ENCODE measurements at places on chromosomes 5 and 9.

DNA sequence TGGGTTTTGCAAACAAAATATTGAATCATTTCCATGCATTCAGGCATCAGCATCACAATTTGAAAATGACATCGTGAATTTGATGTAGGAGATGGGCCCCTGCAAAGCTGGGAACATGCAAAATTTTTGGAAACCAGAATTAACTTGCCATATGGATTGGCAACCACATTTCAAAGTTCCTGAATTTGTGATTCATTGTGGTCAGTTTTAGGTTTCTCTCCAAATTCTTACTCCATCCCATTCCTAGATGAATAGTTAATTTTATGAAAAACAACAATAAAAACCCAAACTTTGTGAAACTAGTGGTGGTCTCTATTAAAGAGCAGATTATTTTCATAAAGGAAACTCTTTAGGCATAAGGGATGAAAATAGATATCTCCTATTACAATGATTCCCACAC lies 107.8 kb upstream of the SLIT3 start:
- no peak overlapping the region for H3K27ac ChIP-seq
- H3K27me3 ChIP-seq: no peaks in the 10 kb centered on the region
- no peak overlapping the region for H3K4me3 ChIP-seq
- H3K36me3 ChIP-seq: no peaks in the 10 kb centered on the region
- H3K4me1 ChIP-seq: no peaks in the 10 kb centered on the region

- H3K27me3 ChIP-seq: no peaks in the 10 kb centered on the region
- H3K27ac ChIP-seq: no peak overlapping the region
- no peaks in the 10 kb centered on the region for H3K36me3 ChIP-seq
- H3K4me3 ChIP-seq: no peak overlapping the region
Measured at GRCh38 chr9:126459965-126460843, 133.6 kb downstream of the MVB12B start.

- DNase-seq: no peak
- H3K4me3 ChIP-seq: no peak overlapping the region
- no peak overlapping the region for H3K27ac ChIP-seq
- no peaks in the 10 kb centered on the region for H3K27me3 ChIP-seq
- H3K36me3 ChIP-seq: no peaks in the 10 kb centered on the region
Measured at GRCh38 chr5:19584131-19584530, 403.9 kb downstream of the CDH18 start.

- no peak overlapping the region for H3K27ac ChIP-seq
- DNase-seq: no peak
- no peaks in the 10 kb centered on the region for H3K4me1 ChIP-seq
- H3K27me3 ChIP-seq: no peaks in the 10 kb centered on the region
- no peak overlapping the region for H3K4me3 ChIP-seq
Measured at GRCh38 chr5:17897776-17898175, 263.5 kb downstream of the TAF11L14 start.

DNA sequence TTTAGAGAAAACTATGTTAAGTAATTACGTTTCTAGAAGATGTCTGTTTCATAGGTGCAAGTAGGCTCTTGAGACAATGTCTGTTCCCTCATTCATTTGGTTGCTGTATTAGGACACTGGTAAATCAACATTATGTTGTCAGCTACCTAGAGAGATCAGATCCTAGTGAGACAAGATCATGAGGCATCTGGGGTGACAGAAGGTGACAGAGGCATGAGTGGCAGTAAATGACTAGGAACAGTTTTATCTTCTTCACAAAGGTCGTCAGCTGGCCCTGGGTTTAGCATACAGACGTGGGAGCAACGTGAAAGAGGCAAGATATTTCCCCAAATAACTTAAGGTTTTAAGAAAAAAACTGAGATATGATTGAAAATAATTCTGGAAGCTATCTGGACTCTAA lies 1926.3 kb upstream of the WWC1 start:
- no peak overlapping the region for H3K4me3 ChIP-seq
- no peaks in the 10 kb centered on the region for H3K36me3 ChIP-seq
- no peaks in the 10 kb centered on the region for H3K27me3 ChIP-seq

- DNase-seq: no peak
- no peaks in the 10 kb centered on the region for H3K4me1 ChIP-seq
- H3K4me3 ChIP-seq: no peak overlapping the region
Measured at GRCh38 chr5:107792940-107793339, 122.2 kb upstream of the EFNA5 start.

DNA sequence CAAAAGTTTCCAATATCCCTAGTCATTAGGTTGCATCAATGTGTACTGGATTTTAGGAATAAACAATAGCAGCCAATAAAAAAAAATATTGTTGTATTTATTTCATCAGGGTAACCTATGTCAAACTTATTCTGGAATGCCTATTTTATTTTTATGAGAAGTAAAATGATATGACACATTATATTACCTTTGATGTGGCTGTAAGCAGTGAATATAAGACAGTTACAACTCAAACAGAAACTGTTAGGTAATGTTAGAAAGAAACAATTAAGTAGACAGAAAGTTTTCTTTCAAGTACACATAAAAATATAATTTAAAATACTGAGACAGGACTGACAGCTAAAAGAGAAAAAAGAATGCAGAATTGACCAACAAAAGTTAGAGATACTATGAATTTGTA lies 65.5 kb downstream of the GNG10 start:
- no peak overlapping the region for H3K27ac ChIP-seq

- H3K36me3 ChIP-seq: no peaks in the 10 kb centered on the region
- peaks cover 10% of the 10 kb centered on the region for H3K27me3 ChIP-seq
- no peak overlapping the region for H3K27ac ChIP-seq
- no peak overlapping the region for H3K4me3 ChIP-seq
Measured at GRCh38 chr5:759111-759751, 25.3 kb downstream of the ZDHHC11B start.

Data from activated B cell treated with CpG ODN at 0.5 μM for 24 hours (primary cell).